ENCODE measurements at places on chromosomes 7 and 10. TPM values are rescaled to one million over a fixed set of nuclear protein-coding genes. Genes with fewer than 3 reads are reported as not detected.

DNA sequence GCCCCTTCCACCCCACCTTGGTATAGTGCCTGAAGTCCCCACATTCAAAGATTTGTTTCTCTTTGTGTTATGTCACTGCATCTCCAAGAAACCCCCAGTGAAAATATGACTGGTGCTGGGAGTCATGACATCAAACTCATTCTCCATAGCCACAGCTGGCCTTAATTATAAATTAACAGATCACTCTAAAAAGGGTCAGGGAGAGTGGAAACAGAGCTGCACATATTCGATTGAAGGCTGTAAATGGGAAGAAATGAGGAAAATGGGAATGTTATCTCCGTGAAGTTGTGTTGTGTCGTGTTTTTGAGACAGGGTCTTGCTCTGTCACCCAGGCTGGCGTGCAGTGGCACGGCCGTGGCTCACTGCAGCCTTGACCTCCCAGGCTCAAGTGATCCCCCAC is 24.2 kb upstream of the NUP42 start:
- no peak for DNase-seq

GRCh38 chr10:133031541-133032125 is 56.1 kb upstream of the ADGRA1 start:
- DNase-seq: no peak

DNA sequence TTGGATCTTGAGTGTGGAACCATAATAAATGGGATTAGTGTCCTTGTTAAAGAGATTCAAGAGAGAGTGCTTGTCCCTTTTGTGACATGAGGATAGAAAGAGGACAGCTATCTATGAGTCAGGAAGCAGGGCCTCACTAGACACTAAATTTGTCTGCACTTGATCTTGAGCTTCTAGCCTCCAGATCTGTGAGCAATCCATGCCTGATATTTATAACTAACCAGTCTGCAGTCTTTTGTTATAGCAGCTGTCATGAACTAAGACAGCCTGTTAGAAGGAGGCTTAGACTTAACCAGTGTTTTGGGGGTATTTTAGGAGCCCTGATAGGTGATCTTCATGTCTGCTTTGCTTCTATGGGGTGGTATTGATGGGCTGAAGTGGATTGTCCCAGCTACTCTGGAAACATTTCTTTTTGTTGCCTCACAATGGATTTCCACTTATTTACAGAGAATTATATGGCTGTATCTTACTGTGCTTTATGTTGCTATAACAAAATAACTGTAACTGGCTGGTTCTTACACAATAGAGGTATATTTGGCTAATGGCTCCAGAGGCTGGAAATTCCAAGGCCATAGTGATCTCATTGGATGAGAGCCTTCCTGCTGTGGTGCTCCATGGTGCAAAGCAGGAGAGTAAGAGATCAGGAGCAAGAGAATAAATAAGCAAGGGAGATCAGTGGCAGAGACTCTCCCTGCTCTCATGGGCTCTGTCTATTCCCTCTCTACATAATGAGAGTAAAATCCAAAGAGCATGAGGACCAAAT is 23.4 kb upstream of the AKR1C3 start:
- no peak for DNase-seq

- DNase-seq: no peak
Observed at GRCh38 chr7:144438759-144439158, 35.3 kb upstream of the NOBOX start.

- DNase-seq: no peak
Observed at GRCh38 chr7:49692516-49692915, 80.9 kb upstream of the VWC2 start.

GRCh38 chr10:49114718-49115014 is 656 bp downstream of the VSTM4 start:
- no peak for DNase-seq

DNA sequence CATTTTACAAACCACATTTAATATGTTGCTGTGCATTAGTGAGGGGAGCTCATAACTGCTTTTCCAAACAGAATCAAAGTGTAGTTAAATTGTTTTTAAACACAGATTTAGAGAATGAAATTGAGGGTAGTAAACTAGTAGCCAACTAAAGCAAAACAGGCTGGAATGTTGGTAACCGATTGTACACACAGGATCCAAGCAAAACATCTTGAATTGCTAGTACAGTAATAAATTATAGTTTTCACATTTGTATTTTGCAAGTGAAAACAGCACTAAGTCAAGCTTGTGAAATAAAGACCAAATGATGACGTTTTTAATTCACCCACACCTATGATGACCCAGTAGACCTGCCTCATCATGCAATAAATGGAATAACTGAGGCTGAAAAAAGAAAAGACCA is 198.3 kb downstream of the HDAC9 start:
- no peak for DNase-seq

Gene LDB1
- 67.3 TPM for polyA plus RNA-seq

Gene PYROXD2
- polyA plus RNA-seq: 7.6 TPM

Gene OPALIN
- not detected for polyA plus RNA-seq

Gene CPSF4
- 31.6 TPM for polyA plus RNA-seq
